Effector memory CD4-positive, alpha-beta T cell (primary cell): ENCODE measurements at places on chromosomes 5 and 9.

DNA sequence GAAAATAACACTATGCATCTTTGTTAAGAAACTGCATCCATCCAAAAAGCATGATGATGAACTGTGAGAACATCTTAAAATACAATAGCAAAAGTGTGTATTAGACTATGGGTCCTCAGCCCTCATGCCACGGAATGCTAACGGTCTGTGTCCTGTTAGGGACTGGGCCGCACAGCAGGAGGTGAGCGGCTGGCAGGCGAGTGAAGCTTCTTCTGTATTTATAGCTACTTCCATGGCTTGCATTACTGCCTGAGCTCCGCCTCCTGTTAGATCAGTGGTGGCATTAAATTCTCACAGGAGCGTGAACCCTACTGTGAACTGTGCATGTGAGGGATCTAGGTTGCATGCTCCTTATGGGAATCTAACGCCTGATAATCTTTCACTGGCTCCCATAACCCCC is 129.8 kb downstream of the NXNL2 start:
- DNase-seq, result no peak
- no peaks in the 10 kb centered on the region for H3K27me3 ChIP-seq
- no peaks in the 10 kb centered on the region for H3K4me1 ChIP-seq
- no peak overlapping the region for H3K4me3 ChIP-seq
- no peaks in the 10 kb centered on the region for H3K36me3 ChIP-seq

GRCh38 chr5:110386782-110387181 is 339.7 kb downstream of the TMEM232 start:
- no peaks in the 10 kb centered on the region for H3K36me3 ChIP-seq
- no peaks in the 10 kb centered on the region for H3K4me1 ChIP-seq
- no peak for DNase-seq

- H3K27me3 ChIP-seq, result no peaks in the 10 kb centered on the region
- H3K36me3 ChIP-seq, result no peaks in the 10 kb centered on the region
- no peak overlapping the region for H3K4me3 ChIP-seq
- DNase-seq, result no peak
- H3K27ac ChIP-seq, result no peak overlapping the region
Observed at GRCh38 chr5:33806738-33807442, 84.9 kb downstream of the ADAMTS12 start.

- no peaks in the 10 kb centered on the region for H3K36me3 ChIP-seq
- DNase-seq, result no peak
- no peak overlapping the region for H3K4me3 ChIP-seq
- H3K27ac ChIP-seq, result no peak overlapping the region
- no peaks in the 10 kb centered on the region for H3K4me1 ChIP-seq
Observed at GRCh38 chr5:150568663-150569062, 60.7 kb downstream of the NDST1 start.

DNA sequence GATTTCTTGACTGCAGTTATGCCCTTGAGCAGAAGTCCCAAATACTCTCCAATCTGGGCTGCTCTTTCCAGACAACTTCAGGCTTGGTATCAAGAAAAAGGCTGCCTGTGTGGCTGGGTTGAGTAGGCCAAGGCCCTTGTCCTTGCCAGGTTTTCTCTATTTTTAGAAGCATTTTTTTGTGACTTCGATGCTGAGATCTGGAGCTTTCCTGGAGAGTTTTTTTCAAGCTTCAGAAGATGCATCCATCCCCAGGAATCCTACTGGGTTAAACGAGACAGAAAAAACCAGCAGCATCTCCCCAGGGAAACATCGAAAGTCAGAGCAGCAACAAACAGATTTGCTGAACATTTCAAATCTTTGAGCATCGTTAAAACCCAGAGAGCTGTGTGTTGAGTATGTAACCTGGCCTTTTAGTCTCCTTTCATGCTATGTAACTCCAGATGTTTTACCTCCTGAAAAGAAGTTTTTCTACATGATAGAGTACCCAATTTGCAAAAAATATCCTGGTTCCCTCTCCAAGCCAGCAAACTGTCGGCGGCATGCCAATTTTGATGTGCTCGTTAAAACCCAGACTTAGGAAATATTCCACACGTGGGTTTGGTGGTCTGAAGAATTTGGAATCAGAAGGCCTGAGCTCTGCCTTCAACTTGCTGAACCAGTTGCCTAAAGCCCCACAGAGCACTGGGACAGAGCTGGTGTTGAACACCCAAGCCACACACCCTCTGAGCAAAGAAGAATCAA is 98.1 kb upstream of the ALDH1B1 start:
- H3K27ac ChIP-seq, result no peak overlapping the region
- H3K4me3 ChIP-seq, result no peak overlapping the region
- no peaks in the 10 kb centered on the region for H3K4me1 ChIP-seq
- no peak for DNase-seq

GRCh38 chr9:21591221-21592062 is 109.3 kb upstream of the IFNE start:
- DNase-seq, result no peak
- no peaks in the 10 kb centered on the region for H3K36me3 ChIP-seq
- H3K27me3 ChIP-seq, result no peaks in the 10 kb centered on the region
- H3K27ac ChIP-seq, result no peak overlapping the region
- no peak overlapping the region for H3K4me3 ChIP-seq
- no peaks in the 10 kb centered on the region for H3K4me1 ChIP-seq

DNA sequence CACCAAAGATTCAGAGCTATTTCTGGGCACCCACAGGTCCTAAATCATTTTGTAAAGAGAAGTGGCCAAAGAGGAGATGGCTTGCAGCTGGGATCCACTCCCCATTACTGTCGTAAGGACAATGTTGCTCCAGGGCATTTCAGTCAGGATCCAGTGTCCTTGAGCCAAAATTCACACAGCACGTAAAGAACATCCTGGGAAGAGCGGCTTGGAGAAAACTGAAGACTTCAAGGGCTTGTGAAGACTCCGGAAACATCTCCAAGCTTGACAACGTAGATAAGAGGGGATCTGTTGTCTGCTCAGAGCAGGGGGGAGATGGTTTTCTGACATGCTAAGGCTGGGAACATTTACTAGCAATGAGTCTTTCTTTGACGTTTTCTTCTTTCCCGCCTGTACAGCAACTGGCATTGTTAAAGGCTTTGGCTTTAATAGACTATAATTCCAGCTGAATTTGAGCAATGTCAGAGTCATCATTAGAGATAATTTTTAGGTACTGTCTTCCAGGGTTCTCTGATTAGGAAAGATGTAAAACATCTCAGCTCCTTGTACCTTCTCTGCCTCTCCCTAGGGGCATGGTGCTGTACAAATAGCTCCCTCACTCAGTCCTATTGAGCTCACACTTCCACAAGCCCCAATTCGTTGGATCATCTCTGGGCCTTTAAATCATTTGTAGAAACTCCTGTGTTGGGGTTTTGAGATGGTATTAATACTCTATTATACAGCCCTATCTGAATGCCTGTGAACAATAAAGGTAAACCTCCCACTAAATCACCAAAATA is 39.7 kb downstream of the EGFLAM start:
- H3K27ac ChIP-seq, result no peak overlapping the region
- no peaks in the 10 kb centered on the region for H3K36me3 ChIP-seq
- H3K4me1 ChIP-seq, result no peaks in the 10 kb centered on the region
- DNase-seq, result no peak
- H3K4me3 ChIP-seq, result no peak overlapping the region

DNA sequence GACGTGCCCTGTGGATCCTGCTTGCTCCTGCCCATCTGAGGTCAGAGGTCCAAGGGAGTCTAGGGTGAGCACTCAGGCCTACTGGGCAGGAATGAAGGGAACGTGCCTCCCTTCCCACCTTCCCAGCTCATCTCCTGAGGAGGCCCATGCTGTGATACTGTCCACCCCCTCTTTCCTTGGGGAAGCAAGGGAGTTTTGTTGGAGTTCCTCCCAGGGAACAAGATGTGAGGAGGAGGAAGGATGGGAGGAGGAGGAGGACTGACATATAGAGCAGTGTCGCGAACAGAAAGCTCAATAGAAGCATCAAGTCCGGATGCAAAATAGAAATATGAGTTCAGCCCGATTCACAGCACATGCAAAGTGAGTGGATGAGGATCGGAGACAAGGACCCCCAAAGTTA is 41.0 kb downstream of the SLC6A7 start:
- no peak overlapping the region for H3K27ac ChIP-seq
- H3K4me3 ChIP-seq, result no peak overlapping the region
- no peak for DNase-seq
- H3K36me3 ChIP-seq, result no peaks in the 10 kb centered on the region
- H3K4me1 ChIP-seq, result no peaks in the 10 kb centered on the region

DNA sequence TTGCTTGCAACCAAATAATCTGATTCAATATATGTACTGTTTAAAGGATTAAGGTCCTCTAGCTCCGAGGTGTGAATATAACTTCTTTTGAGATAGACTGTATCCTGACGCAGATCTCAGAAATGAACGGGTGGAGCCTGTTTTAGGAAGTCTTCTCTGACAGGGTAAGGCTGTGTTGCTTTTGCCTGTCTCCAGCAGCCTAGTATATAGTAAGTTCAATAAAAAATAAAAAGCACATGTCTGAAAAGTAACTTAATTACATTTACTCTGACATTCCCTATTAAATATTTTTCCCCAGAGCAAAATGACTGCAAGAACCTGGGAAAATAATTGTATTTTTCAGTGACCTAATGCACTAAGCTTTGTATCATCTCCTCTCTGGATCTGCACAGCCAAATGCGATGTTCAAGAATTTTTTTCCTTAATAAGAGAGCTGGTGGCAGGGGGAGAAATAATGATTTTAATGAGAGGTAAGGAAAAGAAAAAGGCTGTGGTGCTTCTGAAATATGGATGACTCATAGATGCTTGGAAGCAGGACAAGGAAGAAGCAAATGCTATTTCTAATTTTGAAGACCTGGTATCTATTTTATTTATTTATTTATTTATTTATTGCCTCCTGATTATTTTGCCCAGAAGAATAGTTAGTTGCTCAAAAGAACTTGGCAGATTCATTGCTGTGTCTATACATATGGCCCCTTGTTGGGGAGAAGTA is 7.3 kb downstream of the PPP3R2 start:
- H3K36me3 ChIP-seq, result no peaks in the 10 kb centered on the region
- DNase-seq, result no peak
- no peak overlapping the region for H3K4me3 ChIP-seq
- no peaks in the 10 kb centered on the region for H3K27me3 ChIP-seq

GRCh38 chr5:36790847-36791246 is 85.7 kb upstream of the NIPBL start:
- no peaks in the 10 kb centered on the region for H3K4me1 ChIP-seq
- H3K27me3 ChIP-seq, result no peaks in the 10 kb centered on the region
- H3K4me3 ChIP-seq, result no peak overlapping the region
- no peak for DNase-seq
- H3K27ac ChIP-seq, result no peak overlapping the region

DNA sequence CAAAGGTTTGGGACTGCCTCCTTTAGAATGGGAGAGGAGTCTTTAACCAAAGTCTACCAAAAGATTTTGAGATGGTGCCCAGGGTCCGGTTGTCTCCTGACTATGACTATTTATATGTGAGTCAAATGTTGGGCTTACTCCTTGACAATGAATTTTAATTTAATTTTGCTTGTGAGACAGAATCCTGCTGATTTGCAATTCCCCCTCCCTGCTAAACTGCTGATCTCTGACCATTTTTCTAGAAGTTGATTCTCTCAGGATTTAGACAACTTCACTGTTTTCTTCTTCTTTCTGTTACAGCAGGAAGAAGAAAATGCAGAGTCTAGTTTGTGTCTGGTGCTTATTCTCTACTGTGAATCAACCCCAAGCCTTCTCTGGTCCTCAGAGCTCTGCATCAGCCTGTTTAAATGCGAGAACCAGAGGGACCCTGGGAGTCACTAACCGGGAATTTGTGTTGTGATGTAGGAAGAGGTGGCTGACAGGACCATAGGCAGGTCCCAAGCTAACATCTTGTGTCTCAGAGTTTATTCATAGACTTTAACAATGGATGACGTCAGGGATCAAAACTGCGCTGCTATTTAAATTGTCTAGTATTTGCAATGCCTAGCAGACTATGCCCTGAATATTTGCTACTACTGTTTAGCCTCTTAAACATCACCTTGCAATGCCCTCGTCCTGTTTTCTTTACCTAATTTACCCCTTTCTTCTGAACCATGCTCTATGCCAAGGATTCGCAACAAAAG is 124.0 kb upstream of the TAF11L2 start:
- no peak overlapping the region for H3K27ac ChIP-seq
- H3K36me3 ChIP-seq, result no peaks in the 10 kb centered on the region
- H3K4me3 ChIP-seq, result no peak overlapping the region
- H3K27me3 ChIP-seq, result no peaks in the 10 kb centered on the region
- no peak for DNase-seq
- H3K4me1 ChIP-seq, result no peaks in the 10 kb centered on the region

GRCh38 chr5:154260224-154260927 is 69.8 kb downstream of the GALNT10 start:
- no peaks in the 10 kb centered on the region for H3K4me1 ChIP-seq
- H3K27me3 ChIP-seq, result no peaks in the 10 kb centered on the region
- no peak overlapping the region for H3K27ac ChIP-seq
- no peaks in the 10 kb centered on the region for H3K36me3 ChIP-seq
- no peak for DNase-seq

DNA sequence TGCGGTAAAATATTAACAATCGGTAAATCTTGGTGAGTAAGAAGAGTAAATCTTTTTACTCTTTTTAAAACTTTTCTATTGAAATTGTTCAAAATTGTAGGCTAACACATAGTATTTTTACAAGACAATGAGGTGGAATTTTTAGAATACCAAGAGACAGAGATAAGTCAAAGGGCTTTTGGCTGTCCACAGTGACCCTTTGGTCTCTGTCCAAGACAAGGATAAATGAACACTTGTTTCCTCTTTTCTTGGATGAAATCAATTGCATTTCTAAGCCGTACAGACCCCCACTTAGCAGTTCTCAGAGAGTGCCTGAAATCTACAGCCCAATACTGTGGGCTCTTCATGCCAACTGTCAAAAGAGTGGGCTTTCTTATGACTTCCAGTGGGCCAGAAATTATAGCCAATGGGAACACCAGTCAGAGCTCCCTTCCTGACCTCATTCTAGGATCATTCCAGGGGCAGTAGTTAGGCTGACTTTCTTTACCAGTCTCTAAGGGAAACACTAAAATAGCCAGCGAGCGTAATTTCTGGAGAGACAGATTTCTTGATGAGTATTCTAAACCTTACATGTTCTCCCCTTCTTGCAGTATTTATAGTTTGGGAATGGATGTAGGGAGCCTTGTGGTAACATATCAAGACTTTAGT is 74.1 kb downstream of the GALNT10 start:
- no peaks in the 10 kb centered on the region for H3K27me3 ChIP-seq
- H3K27ac ChIP-seq, result no peak overlapping the region
- H3K36me3 ChIP-seq, result no peaks in the 10 kb centered on the region
- no peaks in the 10 kb centered on the region for H3K4me1 ChIP-seq
- DNase-seq, result no peak

DNA sequence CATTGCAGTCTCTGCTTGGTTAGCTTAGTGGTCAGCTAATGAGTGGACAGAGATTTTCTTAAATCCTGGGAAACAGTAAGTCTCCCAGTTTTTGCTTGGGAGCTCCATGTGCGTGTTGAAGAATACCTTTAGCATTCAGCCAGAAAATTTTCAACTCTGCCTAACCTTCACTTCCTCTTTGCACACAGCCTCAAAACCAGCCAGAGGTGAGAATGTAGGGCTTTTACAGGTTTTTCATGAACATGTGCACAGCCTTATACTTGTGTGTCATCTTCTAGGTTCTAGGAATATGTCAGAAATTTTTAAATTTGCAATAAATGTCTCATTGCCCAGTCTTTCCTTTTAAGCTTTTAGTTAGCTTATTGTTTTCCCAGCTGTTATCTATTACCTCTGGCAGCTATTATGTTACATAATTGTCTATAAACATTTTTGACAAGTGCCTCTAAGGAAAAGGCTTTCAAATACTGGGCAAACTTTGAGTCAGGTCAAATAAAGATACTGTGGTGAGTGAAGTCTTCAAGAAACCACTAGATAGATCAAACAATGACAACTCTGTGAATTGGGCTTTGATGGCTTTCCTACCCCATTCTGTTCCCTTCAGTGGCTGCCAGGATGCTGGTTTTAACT is 12.7 kb downstream of the ADGRV1 start:
- no peak for DNase-seq
- H3K27me3 ChIP-seq, result no peaks in the 10 kb centered on the region
- H3K36me3 ChIP-seq, result no peaks in the 10 kb centered on the region
- no peaks in the 10 kb centered on the region for H3K4me1 ChIP-seq
